ENCODE measurements at places on chromosomes 2 and 18.

- DNase-seq = no peak
Observed at GRCh38 chr18:50671376-50671775, 111.5 kb downstream of the MAPK4 start.

DNA sequence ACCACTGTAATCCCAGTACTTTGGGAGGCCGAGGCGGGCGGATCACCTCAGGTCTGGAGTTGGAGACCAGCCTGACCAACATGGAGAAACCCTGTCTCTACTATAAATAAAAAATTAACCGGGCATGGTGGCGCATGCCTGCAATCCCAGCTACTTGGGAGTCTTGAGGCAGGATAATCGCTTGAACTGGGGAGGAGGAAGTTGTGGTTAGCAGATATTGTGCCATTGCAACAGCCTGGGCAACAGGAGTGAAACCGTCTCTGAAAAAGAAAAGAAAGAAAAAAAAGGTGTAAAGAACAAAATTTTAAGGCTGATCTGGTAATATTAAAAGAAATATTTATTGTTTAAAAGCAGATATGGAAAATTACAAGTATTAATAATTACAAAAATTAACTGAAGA, 29.7 kb downstream of the ZNF804A start:
- DNase-seq = no peak

GRCh38 chr2:1366546-1367134, 46.6 kb upstream of the TPO start:
- DNase-seq = peak; percentile 65

DNA sequence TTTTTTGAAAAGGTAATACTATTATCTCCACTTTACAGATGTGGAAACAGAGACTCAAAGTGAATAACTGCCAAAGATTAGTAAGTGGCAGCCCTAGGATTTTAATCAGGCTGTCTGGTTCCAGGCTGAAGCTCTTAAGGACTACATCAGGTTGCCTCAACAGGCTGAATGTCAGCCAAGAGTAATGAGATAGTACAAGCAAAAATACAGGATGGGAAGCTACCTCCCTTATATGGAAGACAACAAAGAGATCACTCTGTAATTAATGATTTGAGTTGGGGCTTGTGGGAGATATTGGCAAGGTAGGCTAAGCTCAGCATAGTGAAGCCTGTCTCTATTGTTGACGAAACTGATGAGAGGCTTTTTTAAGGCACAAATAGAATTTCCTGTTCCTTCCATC, 323.1 kb downstream of the KCNJ3 start:
- DNase-seq = no peak

- DNase-seq = no peak
Observed at GRCh38 chr2:216016581-216016980, 3.2 kb upstream of the MREG start.
